ENCODE measurements at places on chromosomes 5 and 9.

- DNase-seq: no peak
These were observed 1057.8 kb upstream of the WWC1 start for GRCh38 chr5:167233507-167234220.

- DNase-seq: no peak
These were observed 323.3 kb downstream of the ARL15 start for GRCh38 chr5:53987101-53987500.

- DNase-seq: peak; percentile 49
These were observed 132.9 kb downstream of the SIL1 start for GRCh38 chr5:139065306-139065705.

GRCh38 chr9:136031741-136032730 lies 63.1 kb downstream of the NACC2 start:
- no peak for DNase-seq

- no peak for DNase-seq
These were observed 432.1 kb downstream of the CDH18 start for GRCh38 chr5:19555876-19556275.

DNA sequence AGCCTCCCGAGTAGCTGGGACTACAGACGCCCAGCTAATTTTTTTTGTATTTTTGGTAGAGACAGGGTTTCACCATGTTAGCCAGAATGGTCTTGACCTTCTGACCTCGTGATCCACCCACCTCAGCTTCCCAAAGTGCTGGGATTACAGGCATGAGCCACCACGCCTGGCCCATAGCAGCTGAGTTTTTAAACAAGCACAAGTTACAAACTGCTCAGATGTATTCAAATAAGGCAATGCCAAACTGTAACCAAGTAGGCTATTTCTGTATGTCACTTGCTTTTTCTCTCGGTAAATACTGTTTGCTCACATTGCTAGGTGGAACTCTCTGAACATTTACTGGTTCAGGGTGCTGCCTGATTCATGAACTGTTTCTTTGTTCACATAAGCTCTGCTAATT lies 799.3 kb upstream of the NUDT12 start:
- no peak for DNase-seq

GRCh38 chr5:157280927-157281326 lies 15.0 kb downstream of the CYFIP2 start:
- DNase-seq: no peak

- no peak for DNase-seq
These were observed 4.7 kb downstream of the NOTCH1 start for GRCh38 chr9:136541179-136541578.

DNA sequence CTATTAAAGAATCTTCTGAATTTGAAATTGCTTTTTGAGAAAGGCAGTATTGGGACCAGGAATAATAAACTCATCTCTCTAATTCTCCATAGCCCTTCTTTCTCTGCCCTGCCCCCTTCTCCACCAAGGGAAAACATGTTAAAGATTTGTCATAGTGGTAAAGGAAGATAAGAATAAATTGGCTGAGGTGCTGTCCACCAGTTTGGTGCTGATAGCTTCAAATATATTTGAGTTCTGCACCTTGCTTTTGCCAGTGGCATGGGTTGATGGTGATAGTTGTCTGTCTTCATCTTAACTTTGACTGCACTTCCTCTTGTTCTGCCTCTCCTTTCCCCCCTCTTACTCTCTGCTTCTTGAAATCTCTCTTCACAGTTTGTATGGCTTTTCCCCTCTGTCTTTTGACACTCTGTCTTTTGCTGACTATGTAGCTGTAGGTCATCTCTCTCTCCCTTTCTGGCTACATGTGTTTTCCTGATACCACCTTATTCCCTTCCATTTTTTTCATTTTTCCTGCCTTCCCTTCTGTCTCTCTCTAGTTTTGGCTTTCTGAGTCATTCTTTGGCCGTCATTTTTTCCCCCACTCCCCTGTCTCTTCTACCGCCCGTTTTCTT lies 56.6 kb downstream of the NDUFS4 start:
- peak; percentile 29 for DNase-seq

DNA sequence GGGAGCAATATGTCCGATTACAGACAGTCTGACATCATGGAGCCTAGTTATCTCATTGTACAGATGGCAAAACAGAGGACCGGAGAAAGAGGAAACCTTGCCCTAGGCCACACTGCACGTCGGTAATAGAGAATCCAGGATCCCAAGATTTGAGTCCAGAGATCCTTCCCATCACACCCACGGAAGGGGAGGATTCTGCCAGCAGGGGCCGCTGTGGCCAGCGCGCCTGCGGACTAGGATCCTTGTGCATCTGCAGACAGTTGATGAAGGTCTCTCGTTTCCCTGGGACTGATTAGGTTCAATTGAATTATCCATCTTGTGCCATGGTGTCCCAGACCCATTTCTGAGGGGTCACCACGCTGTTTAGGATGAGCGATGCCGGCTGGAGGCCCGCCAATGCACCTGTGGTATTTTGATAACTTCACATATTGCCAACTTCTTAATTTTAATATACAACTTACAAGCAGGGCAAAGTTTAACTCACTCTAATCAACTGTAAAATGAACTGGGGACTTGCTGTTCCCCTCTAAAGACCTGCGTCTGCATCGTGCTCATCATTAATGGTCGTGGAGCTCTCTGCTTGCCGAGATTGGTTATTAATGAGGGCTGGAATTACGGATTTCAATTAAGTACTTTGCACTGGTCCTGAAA lies 592.7 kb upstream of the BRINP1 start:
- peak; percentile 58 for DNase-seq

DNA sequence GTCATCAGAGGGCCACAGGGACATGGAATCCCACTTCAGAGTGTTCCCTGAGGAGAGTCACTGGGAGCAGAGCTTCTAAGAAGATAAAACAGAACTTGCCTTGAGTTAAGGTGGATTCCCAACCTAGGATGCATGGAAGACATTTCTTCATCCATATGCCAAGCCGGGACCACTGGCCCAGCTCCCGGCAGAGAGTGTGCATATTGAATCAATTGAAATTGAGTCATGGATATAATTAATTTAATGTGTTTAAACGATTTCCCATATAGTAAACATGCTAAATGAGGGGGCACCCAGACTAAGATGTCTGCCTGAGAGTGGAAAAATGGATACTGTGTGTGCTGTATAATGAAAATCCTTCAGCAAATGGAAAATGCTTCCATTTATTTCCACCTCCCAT lies 194.4 kb upstream of the TBC1D2 start:
- DNase-seq: no peak

DNA sequence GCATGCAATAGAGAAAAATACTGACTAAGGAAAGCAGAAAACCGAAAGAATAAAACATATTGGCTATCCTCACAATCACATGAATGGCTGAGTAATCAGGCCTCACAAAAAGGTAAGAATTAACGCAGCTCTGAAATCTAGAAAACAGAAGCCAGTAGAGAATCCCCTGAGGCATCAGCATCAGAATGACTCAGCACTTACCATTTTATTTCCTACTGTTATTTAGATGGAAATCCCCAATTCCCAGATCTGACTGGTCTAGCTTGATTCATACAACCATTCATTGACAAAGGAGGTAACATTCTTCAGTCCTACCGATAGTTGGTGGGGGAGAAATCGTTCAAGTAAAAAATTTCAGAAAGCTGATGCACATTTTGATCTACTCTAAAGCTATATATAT lies 1408.4 kb upstream of the WWC1 start:
- DNase-seq: peak; percentile 2

GRCh38 chr9:133607381-133607780 lies 1.8 kb downstream of the FAM163B start:
- no peak for DNase-seq

DNA sequence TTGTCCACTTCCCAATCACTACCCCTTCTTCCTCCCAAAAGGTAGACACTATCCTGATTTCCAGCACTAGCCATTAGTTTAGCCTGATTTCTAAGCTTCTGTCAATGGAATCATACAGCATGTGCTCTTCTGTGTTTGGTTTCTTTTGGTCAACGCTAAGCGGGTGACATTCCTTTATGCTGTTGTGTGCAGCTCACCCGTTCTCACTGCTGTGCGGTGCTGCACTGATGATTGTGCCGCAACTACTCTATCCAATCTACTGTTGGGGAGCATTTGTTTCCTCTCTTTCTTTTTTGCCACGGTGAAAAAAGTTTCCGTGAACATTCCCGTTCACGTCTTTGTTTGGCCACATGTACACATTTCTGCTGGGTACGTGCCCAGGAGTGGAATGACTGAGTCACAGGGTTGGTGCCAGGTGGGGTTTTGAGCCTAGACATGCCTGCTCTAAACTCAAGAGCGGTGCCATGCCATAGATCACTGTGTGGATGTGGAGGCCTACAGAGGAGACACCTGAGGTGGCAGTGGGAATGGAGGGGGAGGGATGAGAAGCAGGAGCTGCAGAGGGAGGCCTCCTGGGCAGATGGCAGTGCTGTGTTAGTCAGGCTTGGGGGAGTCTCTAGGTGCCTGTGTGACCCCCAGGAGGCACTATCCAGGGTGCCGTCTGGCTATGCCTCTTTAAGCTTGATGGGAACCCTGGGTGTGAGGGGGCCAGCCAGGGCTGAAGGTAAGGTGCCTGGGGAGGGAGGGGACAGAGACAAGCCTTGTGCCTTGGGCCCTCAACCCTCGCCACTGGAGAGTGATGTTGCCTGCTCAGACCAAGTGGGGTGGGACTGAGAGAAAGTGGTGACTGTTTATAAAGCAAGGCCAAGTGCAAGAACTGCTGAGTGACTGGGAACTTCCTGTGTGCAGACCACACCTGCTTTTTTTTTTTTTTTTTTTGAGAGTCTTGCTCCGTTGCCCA lies 11.4 kb upstream of the ANKRD33B start:
- no peak for DNase-seq

DNA sequence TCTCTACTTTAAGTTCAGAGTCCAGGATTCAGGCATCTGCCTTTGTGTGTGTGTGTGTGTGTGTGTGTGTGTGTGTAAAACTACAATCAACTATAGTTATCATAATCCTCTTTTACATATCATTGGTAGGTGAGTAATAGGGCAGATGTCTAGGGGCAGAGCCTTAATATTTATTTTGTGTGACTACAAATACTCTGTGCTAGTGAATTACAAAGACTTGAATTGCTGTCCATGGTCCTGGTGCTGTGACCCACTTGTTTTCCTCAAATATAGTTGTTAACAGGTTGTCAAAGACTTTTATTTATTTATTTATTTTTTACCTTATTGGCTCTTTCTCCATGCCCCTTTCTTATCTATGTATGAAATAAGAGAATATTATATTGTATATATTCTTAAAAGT lies 196.8 kb downstream of the ANXA1 start:
- DNase-seq: peak; percentile 6

- DNase-seq: no peak
These were observed 4.2 kb upstream of the SUB1 start for GRCh38 chr5:32581010-32581785.

DNA sequence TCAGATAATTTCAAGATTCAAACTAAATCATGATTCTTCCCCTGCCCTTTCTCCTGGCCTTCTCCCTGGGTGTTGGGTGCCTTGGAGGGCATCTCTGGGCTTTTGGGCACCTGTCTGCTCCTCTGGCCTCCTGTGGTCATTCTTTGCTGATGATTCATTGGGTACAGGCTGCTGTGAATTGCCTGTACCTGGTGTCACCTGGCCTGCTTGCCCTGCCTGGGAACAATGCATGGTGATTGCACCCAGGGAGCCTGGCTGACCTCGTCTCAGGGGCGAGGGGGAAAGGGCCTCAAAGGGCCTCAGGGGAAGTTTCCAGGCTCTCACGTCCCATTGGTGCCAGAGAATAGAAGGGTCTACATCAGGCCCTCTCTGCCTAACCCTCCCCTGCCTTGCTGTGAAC lies 20.1 kb upstream of the CKMT2 start:
- DNase-seq: no peak

DNA sequence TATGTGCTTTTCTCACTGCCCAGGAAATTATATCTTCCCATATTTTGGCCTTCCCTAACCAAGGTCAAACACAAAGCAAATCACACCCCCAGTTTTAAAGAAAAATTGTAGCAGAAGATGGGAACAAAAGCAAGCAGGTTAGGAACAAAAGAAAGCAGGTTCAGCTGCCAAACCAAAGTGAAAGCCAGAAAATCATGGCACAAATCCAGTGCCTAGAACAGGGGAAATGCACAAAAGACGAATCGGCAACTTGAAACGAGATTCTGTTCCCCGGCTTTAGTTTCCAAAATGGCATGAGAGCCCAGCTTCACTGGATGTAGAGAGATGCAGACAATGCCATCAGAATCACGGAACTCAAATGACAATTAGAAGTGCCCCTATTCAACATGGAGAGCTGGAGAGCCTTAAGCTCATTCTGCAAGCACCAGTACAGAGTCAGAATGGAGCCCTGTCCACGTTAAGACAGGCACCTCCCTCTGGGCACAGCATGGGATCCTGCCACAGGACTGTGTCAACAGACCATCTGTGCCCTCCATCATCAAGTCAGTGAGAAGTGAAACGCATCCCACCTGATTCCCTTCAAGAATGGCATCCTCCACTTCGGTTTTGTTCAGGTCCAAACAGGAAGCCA lies 13.8 kb downstream of the DNAH5 start:
- DNase-seq: no peak

DNA sequence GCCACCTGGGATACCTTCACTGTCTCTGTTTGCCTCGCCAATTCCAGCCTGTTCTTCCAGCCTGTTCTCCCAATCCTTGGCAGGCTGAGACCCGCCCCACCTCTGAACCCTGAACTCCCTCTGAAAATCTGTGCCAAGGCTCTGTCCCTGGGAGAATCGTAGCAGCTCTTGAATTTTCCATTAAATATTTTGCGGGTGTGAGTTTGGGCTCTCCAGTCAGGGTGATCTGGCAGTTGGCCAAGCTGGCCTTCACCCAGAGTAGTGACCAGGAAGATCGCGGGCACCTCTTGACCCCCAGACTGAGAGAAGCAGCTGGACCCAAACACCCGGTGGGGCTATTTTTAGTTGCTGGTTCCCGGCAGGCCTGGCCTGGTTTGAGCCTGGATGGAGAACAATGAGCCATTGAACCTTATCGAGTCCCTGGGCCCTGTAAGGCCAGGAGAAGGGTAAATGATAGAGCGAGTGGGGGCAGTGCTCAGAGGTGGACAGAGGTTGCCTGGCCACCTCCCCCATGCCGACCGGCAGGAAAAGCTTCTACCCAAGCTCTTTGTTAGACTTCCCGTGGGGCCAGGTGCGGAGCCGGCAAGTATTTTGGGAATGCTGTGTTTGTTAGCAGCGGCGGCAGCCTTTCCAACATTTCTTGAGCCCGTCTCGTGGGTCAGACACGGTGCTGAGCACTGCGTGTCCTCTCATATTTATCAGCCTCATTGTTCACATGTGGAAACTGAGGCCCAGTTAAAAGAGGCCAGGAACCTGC lies 146.2 kb downstream of the RGS3 start:
- DNase-seq: peak; percentile 96

GRCh38 chr5:78003450-78003849 lies 227.3 kb upstream of the TBCA start:
- DNase-seq: no peak

DNA sequence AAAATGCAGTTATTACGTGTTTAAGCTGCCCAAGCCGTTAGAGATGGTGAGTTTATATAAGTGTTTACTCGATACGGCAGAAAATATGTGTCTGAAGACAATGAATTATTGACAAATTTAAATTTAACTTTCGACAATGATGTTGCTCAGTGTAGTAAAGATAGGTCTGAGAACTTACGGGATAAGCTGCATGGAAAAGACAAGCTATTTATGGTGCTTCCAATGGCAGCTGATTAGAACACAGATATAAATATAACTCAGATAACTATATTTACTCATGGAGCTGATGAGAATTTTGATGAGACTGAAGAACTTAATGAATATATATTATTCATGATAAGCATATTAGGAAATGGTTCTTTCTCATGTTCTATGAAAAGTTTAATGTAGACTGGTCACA lies 139.3 kb downstream of the AUH start:
- DNase-seq: no peak

Data from cardiac muscle cell (in vitro differentiated cells and primary cell).